ENCODE measurements at places on chromosomes 3 and 15. TPM values are rescaled to one million over a fixed set of nuclear protein-coding genes. Genes with fewer than 3 reads are reported as not detected.

The CASR gene
- total RNA-seq: not detected

The MITF gene
- 57.7 TPM for total RNA-seq

The STRC gene
- total RNA-seq: 0.74 TPM

The GTF2E1 gene
- total RNA-seq: 9.1 TPM

The ANO10 gene
- total RNA-seq: 29.0 TPM

The CLDN18 gene
- not detected for total RNA-seq

The AP3S2 gene
- 39.5 TPM for total RNA-seq

The ITIH3 gene
- 7.6 TPM for total RNA-seq

The IL20RB gene
- 67.3 TPM for total RNA-seq

The POPDC2 gene
- total RNA-seq: 3.4 TPM

All from vagina (tissue), 2 donors.